Activated CD8-positive, alpha-beta memory T cell treated with anti-CD3 and anti-CD28 coated beads, Interleukin-2, amount 50 U/mL, for 4 hours (primary cell): ENCODE measurements at places on chromosomes 4 and X.

GRCh38 chr4:79233820-79234219 lies 92.0 kb downstream of the NAA11 start:
- DNase-seq, result no peak

DNA sequence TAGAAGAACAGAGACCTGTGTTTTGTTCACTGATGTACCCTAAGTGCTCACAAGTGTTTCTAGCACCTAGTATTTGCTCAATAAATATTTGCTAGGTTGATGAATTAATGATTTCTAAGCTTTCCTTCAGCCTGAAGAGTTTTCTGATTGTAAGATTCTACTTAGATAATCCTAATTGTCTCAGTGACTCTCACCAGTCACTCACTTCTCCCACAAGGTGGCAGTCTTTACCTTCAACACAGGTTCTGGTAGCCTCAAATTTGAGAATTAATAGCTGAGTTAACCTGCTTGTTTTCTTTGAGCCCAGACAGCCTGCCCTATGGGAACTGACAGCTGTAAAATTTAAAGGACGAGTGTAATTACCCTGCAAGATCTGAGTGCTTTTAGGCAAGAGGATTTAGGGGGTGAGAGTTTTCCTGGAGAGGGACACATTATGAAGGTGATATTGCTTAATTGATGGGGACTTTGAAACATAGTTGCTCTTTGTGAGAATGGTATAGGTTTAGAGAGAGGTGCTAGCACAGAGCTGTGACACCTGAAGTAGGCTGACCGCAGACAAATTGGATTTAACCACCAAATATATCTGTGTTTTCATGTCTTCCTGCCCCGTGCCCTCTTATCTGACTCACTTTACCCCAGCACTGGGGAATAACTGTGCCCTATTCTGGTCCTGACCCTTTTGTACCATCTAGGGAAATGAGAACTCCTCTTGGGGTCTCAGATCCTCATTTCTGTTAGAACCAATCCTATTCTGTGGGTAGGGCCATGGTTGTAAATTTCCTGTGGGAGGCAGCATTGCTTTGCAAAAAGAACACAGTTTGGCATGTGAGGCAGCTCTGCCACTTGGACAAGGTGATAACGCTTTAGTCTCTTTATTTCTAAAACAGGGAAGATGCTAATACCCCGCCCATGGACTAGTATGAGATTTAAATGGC lies 27.7 kb downstream of the CD38 start:
- DNase-seq, result peak; percentile 30

DNA sequence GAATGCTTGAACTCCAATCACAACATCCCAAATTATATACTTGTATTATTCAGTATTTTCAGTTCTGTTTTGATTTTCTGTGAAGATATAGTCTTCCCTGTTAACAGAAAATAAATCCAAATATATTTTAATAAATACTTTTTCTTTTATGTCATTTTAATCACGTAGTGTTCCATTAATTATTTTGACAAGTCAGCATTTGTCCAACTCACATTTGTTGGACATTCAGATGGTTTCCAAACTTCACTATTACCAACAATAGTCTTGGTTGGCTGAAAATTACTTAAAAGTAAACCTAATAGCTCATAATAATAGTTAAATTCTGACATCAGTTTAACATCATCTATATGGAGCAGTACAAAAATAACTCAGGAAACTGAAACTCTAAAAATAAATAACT lies 60.7 kb upstream of the SPANXD start:
- no peak for DNase-seq

- DNase-seq, result peak; percentile 22
Observed at GRCh38 chrX:155148724-155149537, 67.3 kb upstream of the VBP1 start.

GRCh38 chr4:30181512-30181911 lies 538.7 kb upstream of the PCDH7 start:
- no peak for DNase-seq

GRCh38 chrX:96621811-96622210 lies 62.8 kb upstream of the DIAPH2 start:
- DNase-seq, result no peak

DNA sequence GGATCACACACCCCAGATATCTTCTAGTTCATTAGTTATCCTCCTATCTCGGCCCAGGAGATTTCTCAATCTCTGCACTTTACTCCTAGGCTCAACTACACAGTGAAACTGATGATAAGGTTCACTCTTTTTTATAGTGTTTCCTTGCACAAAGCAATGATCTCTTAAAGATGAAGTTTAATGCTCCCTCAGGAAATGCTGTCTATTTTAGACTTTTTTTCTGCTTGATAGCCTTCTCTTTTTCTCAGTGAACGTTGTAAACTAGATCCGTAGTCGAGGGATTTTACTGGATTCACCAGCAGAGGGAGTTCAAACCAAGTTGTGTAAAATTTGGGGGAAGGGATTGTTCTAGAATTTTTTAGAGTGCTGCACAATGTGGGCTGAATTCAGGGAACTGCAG lies 269.6 kb downstream of the GBA3 start:
- DNase-seq, result no peak

DNA sequence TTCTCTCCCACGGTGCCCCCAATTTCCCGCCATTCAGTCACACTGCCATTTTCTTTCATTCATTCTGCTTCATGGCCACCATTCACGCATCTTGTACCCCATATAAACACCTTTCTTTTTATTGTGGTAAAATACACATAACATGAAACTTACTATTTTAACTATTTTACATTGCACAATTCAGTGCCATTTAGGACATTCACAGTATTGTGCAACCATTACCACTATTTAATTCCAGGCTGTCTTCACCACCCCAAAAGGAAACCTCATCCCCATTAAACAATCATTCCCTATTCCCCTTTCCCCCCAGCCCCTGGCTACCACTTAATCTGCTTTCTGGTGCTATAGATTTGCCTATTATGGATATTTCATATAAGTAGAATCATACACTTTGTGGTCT lies 15.9 kb downstream of the SPACA5 start:
- no peak for DNase-seq

DNA sequence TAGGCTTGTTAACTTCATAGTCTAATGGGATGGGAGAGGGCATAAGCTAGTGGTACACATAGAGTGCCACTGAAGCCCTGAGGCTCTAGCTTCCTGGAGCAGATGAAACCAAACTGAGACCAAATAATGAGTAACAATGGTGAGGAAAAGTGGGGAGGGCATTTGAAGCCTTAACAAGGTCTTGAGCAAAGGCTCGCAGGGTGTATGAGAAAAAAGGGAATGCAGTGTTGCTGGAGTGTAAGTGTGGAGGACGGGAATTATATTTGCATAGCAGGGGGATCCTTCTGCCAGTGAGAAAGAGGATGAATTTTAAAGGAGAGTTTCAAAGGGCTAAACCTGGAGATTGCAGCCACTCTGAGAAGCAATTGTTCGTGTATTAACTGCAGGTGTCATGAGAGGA lies 263.1 kb downstream of the ANK2 start:
- no peak for DNase-seq

DNA sequence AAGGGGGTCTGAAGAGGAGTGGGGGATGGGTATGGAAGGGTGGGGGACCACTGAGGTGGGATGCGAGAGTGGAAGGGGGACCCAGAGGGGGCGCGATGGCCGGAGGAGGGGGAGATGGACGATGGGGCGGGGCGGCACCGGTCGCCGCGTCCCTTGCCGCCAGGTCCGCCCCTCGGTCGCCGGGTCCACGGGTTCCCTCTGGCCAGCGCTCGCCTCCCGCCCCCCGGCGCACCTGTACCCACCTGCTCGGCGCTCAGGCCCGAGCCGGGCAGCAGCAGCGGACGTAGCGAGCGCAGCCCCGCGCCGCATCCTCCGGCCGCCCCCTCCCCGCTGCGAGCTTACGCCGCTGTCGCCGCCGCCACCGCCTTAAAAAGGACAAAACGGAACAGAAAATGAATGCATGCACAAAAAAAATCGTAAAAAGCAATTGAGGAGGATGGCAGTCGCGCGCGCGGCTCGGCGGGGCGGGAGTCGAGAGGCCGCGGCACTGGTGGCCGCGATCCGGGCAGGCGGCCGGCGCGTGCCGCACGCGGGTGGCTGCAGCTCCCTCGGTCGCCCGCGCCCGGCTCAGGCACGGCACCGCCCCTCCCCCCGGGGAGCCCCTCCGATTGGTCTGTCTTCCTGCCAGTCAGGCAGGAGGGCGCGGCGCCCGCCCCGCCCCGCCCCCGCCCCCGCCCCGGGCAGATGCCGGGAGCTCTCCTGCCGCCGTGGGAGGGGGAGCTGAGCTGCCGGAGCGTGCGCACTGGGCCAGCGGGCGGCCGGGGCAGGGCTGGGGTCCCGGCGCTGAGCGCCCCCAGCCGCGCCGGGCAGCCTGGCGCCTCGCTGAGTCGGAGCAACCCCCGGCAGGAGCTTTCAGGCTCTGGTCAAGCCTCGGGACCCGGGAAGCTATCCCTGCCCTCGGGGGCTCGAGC lies at the start of gene JAKMIP1:
Gene JAKMIP1 (minus strand): TSS at position 539 of the 911 bp plus-strand sequence. CDS start 87,699 bp downstream, outside the sequence.
- DNase-seq, result peak; percentile 80

DNA sequence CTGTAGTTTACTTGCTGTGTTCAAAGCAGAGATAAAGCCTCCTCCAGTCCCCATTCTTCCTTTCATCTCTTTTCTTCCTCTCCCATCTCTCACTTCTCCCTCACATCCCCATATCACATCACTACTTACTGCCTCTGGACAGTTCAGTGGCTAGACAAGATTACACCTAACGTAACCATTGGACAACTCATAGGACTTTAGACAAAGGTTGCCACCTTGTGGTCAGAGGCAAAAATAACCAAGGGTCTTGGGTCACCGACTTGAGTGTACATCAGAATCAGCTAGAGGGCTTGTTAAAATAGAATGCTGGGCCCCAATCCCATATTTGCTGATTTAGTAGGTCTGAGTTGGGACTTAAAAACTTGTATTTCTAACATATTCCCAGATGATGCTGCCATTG lies 109.3 kb upstream of the DGKK start:
- no peak for DNase-seq

DNA sequence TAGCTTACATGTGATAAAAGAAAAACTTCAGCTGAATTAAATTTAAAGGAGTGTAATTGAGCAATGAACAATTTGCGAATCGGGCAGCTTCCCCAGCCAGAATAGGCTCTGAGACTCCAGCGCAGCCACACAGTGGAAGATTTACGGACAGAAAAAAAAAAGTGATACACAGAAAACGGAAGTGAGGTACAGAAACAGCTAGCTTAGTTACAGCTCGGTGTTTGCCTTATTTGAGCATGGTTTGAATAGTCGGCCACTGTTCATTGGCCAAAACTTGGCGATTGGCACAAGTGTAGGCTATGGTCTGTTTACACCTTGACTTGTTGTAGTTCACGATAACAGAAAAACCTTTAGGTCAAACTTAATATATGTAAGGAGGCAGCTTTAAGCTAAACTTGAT lies 16.7 kb upstream of the SUPT20HL1 start:
- DNase-seq, result no peak

- no peak for DNase-seq
Observed at GRCh38 chr4:168736860-168737805, 240.3 kb downstream of the PALLD start.

GRCh38 chr4:165288639-165289422 lies 38.6 kb upstream of the MSMO1 start:
- no peak for DNase-seq

DNA sequence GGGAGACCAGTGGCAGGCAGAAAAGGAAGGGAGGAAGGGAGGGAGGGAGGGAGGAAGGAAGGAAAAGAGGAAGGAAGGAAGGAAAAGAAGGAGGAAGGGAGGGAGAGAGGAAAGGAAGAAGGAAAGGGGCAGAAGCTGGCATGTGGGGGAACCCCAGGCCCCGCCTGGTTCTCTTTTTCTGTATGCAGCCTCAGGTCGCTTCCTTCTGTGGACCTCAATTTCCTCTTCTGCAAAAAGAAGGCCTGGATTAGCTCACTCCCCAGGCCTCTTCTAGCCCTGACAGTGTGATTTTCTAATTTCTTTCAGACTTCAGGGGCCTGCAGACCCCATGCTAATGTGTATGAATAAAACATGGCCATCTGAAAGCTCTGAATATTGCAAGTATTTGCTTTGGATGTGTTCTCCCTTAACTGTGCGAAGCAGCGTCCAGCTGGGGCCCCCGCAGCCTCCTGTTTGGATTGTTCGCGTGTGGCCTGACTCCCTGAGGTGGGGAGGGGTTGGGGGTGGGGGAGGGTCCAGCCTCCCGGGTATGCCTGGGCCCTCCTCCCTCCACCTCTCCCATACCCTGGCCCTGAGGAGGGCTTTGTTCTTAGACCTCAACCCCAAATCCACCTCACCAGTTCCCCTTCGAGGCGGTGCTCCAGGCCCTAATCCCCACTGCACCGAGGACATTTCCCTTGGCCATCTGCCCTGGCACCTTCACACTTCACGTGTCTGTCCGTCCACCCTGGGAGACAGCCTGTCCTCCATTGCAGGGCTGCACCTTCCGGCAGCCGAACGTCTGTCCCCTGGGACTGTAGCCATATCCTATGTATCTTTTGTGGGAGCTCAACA lies 199.9 kb upstream of the ATP6AP2 start:
- no peak for DNase-seq

DNA sequence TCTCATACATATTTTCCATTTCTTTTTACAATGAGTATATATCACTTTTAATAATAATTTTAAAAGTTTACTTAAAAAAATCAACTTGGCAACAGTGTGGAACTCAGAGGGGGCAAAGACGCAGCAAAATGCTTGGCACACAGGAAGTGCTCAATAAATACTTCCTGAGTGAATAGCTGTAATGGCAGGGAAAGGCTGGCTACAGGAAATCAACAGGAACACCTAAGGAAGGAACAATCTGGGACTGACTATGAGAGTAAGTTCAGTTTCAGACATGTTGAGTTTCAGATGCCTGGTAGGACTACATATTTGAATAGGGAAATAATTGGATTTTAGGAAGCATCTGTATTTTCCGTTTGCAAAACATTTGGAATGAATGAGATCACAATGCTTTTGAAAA lies 137.6 kb downstream of the SCLT1 start:
- DNase-seq, result no peak

GRCh38 chr4:57048590-57049304 lies 61.4 kb downstream of the IGFBP7 start:
- no peak for DNase-seq

GRCh38 chrX:17552044-17552650 lies 177.1 kb downstream of the NHS start:
- DNase-seq, result no peak

- no peak for DNase-seq
Observed at GRCh38 chr4:101197350-101197749, 150.0 kb downstream of the PPP3CA start.

GRCh38 chr4:178664621-178665020 lies 1222.4 kb upstream of the AGA start:
- DNase-seq, result no peak

DNA sequence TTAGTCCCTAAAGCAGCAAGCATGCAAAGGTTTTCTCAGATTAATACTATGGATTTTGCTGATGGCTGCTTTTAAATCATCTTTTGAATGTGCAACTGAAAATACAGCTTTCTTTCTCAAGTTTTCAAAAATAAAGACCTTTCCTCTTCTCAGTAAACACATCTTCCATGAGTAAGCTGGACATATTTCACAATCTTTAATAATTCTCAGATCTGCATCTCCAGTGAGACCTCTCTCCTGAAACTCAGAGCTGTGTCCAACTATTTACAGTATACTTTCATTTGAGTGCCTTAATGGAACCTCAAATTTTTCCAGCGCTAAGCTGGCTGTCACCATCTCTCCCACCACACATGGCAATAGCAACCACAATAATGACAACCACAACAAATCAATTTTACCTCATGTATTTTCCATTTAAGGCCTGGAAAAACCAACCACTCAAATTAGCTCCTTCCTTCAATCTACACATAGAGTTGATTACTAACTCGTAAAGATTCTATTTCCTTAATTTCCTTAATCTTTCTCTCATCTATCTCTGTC lies 192.4 kb upstream of the RPL34 start:
- no peak for DNase-seq
